ENCODE measurements at places on chromosomes 7 and 10.
A peak's percentile ranks its signal among the peaks of the same experiment; 100 is the strongest.

GRCh38 chr10:31318382-31318853, 598 bp upstream of the ZEB1 start:
- peak; percentile 75 for DNase-seq

GRCh38 chr10:125064681-125065492, 95.5 kb downstream of the CTBP2 start:
- DNase-seq: no peak

DNA sequence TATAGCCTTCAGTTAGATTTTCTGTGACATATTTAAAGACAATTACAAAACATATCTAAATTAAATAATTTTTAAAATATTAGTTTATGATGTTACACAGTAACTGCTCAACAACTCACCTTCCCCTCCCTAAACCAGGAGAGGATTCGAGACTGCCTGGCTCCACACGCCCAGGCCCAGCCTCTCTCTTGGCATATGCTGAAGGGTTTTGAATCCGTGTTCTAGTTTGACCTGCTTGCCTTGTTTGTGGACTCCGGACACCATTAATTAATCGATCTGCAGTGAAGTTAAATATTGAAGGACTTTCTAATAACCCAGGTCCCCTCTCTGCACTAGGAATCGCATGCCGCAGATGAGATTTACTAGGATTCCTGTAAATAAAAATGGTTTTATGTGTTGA, 106.6 kb downstream of the LARP4B start:
- no peak for DNase-seq

- DNase-seq: peak; percentile 20
These were observed 18.8 kb downstream of the KLF6 start for GRCh38 chr10:3766046-3766756.

DNA sequence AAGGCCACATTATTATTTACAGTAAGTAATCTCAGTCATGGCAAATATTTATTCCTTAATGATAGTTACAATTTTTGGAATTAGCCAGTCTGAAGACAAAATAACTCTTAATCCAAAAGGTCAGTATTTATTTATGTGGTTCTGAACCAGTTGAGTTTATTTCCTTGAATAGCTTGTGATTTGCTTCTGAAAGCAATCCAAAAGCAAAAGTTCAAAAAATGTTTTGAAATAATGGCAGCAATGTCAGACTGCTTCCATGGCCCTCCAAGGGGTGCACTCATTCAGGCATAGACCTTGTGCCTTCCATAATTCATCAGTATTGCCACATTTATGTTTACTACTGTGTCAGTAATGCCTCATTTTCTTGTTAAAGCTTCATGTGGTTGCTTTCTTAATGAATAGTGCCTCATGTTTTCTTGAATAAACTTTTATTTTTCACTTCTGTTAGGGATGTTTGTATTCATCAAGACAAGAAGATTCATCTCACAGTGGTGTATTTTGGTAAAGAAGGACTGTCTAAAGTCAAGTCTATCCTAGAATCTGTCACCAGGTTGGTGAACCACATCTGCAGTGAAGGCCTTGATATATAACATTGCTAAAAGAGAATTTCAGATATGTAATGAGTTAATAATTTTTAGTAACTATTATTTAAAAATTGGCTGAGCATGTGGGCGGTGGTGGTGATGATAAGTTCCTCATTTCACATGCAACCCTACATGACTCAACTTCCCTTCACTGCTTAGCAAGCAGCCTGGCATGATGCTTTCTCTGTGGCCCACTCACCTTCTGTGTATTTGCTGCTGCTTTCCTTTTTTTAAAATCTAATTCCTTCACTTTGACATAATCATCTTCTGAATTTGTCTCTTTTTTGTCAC, 22.0 kb downstream of the CSGALNACT2 start:
- no peak for DNase-seq

DNA sequence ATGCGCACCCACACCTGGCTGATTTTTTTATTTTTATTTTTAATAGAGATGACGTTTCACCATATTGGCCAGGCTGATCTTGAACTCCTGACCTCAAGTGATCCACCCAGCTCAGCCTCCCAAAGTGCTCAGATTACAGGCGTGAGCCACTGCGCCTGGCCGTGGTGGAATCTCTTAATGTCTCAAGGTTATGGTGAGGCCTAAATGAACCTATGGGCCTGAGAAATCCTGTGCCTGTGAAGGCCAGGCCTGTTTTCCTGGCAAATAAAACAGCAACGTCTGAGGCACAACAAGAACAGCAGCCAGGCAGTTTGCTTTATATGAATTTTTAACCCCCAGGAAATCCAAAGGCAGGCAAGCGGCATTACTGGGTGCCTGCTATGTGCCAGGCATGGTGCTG, 297.5 kb upstream of the ZMIZ1 start:
- peak; percentile 28 for DNase-seq

GRCh38 chr7:138258197-138258559, 181.9 kb downstream of the AKR1D1 start:
- DNase-seq: no peak

DNA sequence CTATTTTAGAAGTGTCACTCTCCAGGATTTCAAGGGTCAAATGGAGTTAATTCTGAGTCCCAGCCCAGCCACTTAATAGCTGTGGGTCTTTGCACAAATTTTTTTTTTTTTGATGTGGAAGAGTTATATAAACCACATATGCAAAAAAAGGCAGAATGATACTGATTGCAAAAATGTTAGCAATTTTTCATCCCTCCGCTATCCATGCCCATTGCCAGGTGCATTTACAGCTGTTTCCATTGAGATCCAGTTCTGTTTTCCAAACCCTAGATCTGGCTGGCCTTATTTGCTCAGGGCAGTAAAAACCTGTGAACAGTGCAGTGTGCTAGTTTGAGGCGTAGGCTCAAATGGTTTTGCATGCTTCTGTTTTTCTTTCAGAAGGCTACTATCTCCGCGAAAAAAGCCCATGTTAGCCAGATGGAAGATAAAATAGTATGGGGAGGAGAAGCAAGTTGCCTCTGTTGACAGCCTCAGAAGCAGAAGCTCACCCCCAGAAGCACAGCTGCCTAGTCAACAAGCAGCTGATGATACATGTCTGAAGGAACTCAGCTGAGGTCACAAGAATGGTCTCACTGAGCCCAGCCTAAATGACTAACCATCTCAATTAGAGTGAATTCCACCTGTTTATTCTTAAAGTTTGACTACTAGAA, 997 bp upstream of the ZNF138 start:
- no peak for DNase-seq

DNA sequence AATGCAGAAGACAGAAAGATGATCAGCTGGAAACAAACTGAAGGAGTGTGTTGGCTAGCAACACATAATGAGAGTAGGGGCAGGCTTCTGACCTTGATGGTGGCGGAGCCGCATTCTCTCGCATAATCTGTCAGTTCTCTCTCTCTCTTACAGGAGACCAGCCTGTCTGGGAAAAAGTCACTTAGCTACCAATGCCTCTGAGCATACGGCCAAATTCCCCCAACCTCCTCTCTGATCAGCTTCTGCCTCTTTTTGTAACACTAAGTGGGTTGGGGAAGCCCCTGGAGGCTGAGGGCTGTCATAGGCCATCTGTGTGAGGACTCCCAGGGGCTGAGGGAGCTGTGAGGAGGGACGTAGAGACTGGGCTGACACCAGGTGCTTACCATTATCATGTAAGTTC, 104.6 kb downstream of the HIPK2 start:
- no peak for DNase-seq

GRCh38 chr10:122157451-122157850, 113.6 kb upstream of the BTBD16 start:
- DNase-seq: no peak

GRCh38 chr10:14116021-14116420, 214.7 kb downstream of the FRMD4A start:
- no peak for DNase-seq

DNA sequence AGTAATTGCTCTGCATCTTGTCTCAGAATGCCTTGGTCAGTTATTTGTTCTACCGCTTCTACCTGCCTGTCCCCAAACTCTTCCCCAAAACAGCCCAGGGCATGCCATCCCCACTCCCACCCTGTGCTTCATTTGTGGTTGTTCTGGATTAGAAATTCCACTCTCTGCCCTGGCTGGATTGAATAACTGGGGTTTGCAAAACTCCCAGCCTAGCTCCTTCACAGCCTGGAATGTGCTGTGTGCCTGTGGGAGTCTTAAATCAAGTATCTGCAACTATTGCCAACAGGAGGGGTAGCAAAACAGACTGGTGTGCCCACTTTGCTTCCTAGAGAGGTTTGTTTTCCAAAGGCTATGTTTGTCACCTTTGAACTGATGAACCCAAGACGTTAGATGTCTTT, 24.2 kb downstream of the TSPAN15 start:
- DNase-seq: no peak

DNA sequence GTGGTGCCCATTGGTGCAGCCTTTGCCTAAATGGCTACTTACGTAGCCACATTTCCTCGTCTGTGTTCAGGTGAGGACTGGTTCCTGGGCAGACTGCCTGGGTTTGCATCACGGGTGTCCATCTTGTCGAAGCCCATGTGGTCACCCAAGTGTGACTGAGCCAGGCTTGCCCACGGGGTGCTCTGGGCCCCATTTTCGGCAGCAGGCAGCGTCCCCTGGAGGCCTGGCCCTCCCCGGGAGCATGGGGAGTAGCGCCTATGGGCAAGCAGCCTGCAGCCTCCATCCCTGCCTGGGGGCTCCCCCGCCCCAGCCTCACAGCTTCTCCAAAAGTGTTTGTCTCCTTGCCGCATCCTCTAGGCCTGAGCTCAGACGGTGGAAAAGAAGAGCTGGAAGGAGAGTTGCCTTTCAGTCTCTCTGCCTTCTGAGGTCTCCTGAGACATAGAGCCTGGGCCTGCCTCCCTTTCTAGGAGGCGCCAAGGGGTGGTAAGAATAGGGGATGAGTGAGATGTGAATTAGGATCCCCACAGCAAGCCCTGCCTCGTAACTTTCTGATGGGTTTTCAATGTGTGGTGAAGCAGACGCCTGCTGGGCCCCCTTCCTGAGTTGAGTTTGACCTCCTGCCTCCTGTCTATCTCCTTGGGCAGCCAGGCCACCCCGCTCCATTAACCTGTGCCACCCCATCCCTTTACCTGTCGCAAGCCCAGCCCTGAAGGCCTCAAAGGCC, 42.7 kb downstream of the HTRA1 start:
- DNase-seq: peak; percentile 57

- DNase-seq: no peak
These were observed 1.7 kb downstream of the DPY19L1 start for GRCh38 chr7:35035511-35035961.

GRCh38 chr7:46205478-46205877, 284.4 kb upstream of the IGFBP3 start:
- DNase-seq: no peak

DNA sequence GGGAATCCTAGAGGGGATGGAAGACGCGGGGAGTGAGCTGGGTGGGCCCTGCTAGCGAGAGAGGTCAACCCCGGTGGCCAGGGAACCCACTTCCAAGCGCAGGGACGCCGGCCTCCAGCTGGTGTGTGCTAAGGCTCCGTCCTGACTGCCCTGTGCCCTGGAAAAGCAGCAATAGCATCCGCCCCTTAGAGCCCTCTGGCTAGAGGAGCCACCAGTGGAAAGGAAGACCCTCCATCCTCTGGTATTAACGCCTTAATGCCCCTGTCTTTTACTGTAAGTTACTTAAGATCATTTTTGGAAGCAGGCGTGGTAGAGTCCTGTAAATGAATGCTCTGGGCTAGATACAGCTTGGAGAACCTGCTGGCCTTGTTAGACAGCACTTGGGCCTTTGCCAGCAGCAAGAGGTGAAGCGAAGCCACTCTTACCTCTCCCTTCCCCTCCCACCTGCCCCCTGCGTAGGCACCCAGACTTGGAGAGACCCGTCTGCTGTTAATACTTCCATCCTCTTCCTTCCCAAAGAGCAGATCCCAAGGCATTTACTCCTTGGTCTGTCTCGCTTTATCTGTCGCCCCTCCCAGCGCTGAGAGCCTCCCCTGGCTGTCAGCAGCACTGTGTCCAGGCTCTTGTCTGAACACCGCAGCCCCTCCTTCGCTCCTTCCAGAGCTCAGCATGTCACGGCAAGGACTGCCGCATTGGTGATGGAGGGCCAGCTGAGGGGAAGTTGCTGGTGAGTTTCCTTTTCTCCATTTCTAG, 4.6 kb downstream of the REPIN1 start:
- no peak for DNase-seq

DNA sequence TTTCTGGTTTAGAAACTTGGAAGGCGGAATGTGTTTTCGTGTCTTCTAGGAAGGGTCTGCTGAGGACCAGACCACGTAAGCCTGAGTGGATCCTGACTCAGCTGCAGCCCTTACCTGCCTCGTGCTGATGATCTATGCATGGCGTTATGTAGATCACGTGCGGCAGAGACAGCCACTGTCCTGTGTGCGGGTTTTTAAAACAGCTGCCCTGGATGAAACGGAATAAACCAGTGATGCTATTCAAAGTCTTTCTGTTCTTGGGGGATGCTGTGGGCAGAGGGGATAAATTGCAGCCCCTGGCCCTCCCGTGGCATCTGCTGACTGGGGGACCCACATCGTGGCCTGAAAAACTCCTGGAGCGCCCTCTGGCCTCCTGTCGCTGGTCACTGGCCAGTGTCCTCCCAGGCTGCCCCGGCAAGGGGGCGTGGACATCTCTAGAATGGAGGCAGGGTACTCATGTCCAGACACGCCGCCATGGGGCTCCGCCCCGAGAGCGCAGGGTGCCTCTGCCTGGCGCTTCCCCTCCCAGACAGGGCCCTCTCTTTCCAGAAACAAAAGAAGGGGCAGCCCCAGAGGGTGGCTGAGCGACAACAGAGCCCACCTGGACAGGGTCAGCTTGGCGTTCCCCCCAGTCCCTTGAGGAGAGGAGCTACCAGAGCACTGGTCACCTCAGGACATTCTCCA, 13.2 kb downstream of the ALKBH4 start:
- DNase-seq: no peak

GRCh38 chr7:101235522-101235921, 2.1 kb downstream of the CLDN15 start:
- no peak for DNase-seq

DNA sequence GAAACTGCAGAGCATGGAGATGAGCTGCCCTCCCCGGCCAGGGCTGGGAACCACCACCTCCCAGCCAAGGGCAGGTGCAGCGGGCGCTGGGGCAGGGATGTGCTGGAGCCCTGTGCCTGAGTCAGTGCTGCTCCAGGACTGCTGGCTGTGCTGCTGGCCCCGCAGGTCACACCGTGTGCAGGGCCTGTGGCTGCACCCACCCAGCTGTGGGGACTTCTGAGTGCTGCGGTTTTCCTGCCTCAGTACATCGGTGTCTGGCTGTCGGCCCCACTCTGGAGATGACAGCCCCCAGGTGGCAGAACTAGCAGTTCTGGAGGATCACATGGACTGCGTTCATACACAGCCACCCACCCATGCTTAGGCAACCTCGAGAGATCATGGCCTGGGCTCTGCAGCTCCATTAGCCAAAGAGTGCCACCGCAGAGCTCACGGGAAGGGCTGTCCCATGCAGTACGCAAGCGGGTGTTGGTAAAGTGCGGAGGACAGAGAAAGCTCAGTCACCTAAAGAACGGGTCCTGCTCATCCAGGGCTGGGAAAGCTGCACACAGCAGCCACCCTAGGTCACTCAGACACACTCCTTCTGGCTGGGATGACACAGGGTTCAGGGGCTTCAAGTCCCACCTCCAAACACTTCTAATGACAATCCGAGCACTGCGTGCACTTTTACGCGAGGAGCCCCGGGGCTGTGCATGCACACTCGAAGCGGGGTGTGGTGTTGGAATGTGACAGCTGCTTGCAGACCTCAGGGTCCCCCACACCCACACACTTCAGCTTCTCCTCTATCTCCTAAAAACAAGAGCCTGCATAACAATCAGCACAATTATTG, 198.1 kb upstream of the PPP2R2D start:
- DNase-seq: no peak
